ENCODE measurements at places on chromosomes 7 and 10.

GRCh38 chr7:15317215-15317614 is 244.6 kb downstream of the AGMO start:
- H3K27ac ChIP-seq = no peak overlapping the region
- H3K4me3 ChIP-seq = no peak overlapping the region
- no peak for DNase-seq
- no peaks in the 10 kb centered on the region for H3K27me3 ChIP-seq
- H3K36me3 ChIP-seq = no peaks in the 10 kb centered on the region

DNA sequence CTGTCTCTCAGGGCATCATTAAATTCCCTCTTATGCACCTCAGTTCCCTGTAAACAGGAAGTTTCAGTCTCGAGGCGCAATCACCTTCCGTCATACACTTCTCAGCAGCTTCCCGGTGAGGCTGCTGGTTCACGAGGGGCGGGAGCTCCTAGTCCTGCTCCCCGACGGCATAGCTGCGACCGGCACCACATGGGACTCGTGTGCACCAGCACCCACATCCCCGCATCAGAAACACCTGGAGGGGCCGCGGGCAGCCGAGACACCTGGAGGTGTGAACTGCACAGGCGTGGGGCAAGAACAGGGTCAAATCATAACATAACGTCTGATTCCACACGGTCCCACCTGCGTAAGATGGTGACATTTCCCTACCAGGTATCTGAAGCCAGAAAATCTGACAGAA is 52.7 kb downstream of the DIP2C start:
- H3K27ac ChIP-seq = no peak overlapping the region
- H3K27me3 ChIP-seq = peaks cover 7% of the 10 kb centered on the region
- no peaks in the 10 kb centered on the region for H3K36me3 ChIP-seq
- peaks cover 30% of the 10 kb centered on the region for H3K4me1 ChIP-seq
- H3K4me3 ChIP-seq = no peak overlapping the region
- no peak for DNase-seq

DNA sequence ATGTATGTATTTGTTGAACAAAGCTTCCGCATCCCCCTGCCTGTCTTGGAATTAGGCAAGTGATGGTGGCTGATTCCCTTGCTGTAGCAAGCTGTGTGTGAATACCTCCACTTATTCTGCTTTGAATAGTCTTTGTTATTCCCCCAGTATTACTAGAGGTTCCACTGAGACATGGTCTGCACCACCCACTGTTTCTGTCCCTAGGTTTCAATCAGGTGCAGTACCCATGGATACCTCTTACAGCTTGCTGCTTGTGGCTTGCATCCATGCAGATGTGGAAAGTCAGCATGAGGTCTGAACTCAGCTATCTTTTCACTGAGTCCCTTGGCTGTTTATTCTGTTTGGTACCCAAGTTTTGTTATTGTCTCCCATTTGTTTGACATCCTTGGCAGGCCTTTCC is 447.4 kb downstream of the GRM8 start:
- peaks cover 2% of the 10 kb centered on the region for H3K27me3 ChIP-seq
- H3K27ac ChIP-seq = no peak overlapping the region
- no peaks in the 10 kb centered on the region for H3K4me1 ChIP-seq
- DNase-seq = no peak
- no peak overlapping the region for H3K4me3 ChIP-seq

GRCh38 chr7:19798986-19799385 is 25.6 kb upstream of the TMEM196 start:
- no peaks in the 10 kb centered on the region for H3K36me3 ChIP-seq
- no peaks in the 10 kb centered on the region for H3K4me1 ChIP-seq
- H3K27me3 ChIP-seq = no peaks in the 10 kb centered on the region
- no peak overlapping the region for H3K27ac ChIP-seq

GRCh38 chr7:50308203-50308531 is 3.7 kb downstream of the IKZF1 start:
- H3K36me3 ChIP-seq = no peaks in the 10 kb centered on the region
- DNase-seq = no peak
- peaks cover 2% of the 10 kb centered on the region for H3K4me1 ChIP-seq
- H3K27ac ChIP-seq = no peak overlapping the region
- H3K27me3 ChIP-seq = peaks cover 6% of the 10 kb centered on the region

DNA sequence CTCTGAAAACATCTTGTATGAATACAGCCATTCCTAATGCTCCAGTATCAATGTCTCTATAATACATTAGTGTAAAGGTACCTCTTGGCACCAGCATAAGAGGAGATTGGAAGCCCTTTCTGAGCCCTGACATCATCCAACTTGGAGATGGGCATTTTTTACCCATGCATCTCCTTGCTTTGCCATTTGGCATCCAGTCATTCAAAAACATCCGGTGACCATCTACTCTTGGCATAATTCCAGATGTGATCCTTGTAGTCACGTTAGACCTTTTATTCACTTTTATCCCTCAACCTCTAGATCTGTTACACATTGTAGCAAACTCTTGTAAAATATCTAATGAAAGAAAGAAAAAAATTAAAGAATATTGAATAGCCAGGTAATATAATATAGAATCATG is 17.9 kb upstream of the SGMS1 start:
- H3K27me3 ChIP-seq = no peaks in the 10 kb centered on the region
- no peaks in the 10 kb centered on the region for H3K4me1 ChIP-seq
- no peak overlapping the region for H3K4me3 ChIP-seq

- H3K4me3 ChIP-seq = no peak overlapping the region
- H3K36me3 ChIP-seq = peaks cover 4% of the 10 kb centered on the region
- DNase-seq = no peak
These were observed 93.1 kb upstream of the CXCL12 start for GRCh38 chr10:44478040-44478439.

All from glutamatergic neuron (in vitro differentiated cells).